ENCODE measurements at places on chromosomes 6 and 20. TPM values are rescaled to one million over a fixed set of nuclear protein-coding genes. Genes with fewer than 3 reads are reported as not detected.

The FNDC11 gene
- total RNA-seq, result 3.7 TPM

The PPP1R10 gene
- total RNA-seq, result 99.5 TPM

The TULP1 gene
- 0.50 TPM for total RNA-seq

The SRF gene
- total RNA-seq, result 20.3 TPM

The BPIFB2 gene
- not detected for total RNA-seq

The NTSR1 gene
- not detected for total RNA-seq

Data from motor neuron (in vitro differentiated cells).